NB4 (cell line): ENCODE measurements at places on chromosomes 5 and 9.

GRCh38 chr9:122371846-122372245, 1.0 kb downstream of the PTGS1 start:
- DNase-seq, result no peak

- no peak for DNase-seq
Observed at GRCh38 chr9:137875846-137876245, 1.7 kb upstream of the CACNA1B start.

GRCh38 chr5:128506643-128507042, 31.4 kb downstream of the FBN2 start:
- no peak for DNase-seq

- peak; percentile 28 for DNase-seq
Observed at GRCh38 chr5:54904425-54904824, 81.0 kb downstream of the ESM1 start.

DNA sequence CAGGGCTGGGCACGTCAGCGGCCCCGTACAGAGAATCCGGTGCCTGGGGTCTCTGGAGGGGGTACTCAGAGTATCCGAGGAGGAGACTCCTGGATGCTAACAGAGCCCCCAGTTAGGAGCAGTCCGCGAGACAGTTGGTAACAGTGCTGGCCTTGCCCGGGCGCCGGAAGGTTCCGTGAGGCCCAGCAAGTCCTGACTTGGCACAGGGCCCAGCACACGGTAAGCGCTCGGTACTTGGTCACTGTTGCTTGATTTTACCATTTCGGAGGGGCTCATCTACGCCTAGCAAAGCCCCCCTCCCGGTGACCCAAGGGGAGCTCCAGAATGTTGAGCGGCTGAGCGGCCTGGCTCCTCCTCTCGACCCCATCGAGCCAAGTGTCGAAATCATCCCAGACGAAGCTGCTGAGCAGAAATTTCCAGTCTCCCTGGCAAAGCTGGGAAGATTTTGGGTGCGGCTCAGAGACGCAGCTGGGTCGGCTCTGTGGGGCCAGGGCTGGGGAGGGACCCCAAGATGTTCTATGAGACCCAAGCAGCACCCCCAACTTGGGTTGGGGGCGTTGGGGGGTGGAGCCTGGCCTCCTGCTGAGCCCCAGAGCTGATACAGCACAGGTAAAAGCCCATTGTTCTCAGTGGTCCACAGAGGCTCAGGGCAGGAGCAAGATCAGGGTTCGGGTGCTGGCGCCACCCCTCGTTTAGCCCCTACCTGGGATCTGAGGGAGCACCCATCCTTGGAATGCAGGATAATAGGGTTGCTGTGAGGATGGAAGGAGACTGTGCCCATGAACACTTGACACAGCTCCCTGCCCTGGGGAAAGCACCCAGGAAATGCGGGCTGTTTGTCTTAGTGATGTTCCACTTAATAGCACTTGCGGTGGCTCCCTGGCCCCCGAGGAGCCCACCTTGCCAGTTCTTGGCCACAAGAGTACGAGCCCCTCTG, 137.2 kb downstream of the C9orf50 start:
- peak; percentile 31 for DNase-seq

DNA sequence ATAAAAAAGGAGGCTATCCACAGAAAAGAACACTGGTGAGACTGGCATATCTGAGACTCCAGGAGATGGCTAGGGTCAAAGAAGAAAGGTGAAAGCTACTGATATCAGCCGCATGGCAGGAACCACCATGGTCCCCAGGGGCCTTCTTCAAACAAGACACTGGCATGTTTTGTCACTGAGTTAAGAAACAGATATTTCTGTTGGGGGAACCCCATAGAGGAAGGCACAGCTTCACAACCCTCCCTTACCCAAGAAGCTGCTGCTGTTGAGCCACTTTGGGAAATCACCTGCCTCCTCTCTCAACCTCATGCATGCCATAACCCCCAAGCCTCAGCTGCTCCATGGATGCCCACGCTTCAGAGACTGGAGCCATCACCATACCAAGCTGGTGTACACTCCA, 13.3 kb upstream of the BTNL3 start:
- DNase-seq, result peak; percentile 56

- no peak for DNase-seq
Observed at GRCh38 chr5:31218978-31219377, 25.5 kb downstream of the CDH6 start.
